Body of pancreas (tissue), 4 donors: ENCODE measurements at places on chromosomes 6 and 20.

DNA sequence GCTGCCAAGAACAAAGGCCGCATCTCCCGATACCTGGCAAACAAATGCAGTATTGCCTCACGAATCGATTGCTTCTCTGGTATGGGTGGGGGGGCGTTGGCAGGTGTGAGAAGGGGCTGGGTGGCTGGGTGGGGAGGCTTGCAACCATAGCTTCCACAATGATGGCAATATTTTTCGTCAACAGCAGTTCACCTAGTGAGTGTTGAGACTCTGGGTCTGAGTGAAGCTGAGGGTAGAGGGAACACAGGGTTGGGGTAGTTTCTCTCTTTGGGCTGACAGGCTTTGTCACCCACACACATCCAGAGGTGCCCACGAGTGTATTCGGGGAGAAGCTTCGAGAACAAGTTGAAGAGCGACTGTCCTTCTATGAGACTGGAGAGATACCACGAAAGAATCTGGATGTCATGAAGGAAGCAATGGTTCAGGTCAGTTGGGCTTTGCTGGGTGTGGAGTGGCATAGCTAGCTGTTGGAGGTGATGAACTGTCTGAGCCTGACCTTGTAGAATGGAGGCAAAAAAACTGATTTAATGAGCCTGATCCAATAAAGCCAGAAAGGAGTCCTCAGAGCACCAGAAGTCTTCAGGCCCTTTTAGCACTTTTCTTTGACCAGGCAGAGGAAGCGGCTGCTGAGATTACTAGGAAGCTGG, 4.2 kb downstream of the NOP56 start:
- no peak for DNase-seq

DNA sequence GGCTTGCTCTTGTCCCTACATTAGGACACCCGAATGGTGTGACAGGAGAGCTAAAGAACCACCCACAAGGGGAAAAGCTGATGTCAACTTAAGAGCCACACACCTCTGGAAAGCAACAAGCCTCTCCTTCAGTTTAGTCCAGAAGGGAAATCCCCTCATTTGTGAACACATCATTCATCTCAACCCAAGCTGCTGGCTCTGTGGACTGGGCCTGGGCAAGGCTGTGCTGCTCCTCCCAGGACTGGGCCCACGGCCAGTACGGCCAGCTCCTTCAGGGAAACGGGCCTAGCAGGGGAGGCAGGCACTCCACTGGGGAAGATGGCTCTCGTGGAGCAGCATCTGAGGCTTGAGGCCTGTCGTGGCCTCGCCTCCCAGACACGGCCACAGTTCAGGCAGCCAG, 12.8 kb upstream of the SLC4A11 start:
- no peak for DNase-seq

DNA sequence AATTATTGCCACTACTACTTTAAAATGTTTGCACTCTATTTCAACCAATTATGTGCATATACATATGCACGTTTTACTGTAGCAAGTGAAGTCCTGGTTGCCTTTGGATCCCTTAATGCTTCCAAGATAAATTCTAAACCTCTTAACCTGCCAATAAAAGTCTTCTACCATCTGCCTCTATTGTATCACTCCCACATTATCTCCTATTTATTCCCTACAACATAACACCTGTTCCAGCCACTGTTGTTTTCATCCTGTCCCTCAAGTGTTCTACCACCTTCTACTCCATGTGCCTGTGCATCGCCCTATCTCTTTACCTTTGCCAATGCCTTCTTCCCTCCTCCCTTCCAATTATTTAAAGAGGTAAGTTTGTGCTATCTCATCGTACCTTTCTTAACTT, 499.0 kb upstream of the RNF217 start:
- DNase-seq: no peak

GRCh38 chr6:157229713-157230112, 93.6 kb downstream of the TMEM242 start:
- no peak for DNase-seq

GRCh38 chr6:42429836-42430235, 21.9 kb downstream of the TRERF1 start:
- no peak for DNase-seq

- no peak for DNase-seq
Observed at GRCh38 chr6:13538084-13538483, 36.3 kb upstream of the SIRT5 start.

DNA sequence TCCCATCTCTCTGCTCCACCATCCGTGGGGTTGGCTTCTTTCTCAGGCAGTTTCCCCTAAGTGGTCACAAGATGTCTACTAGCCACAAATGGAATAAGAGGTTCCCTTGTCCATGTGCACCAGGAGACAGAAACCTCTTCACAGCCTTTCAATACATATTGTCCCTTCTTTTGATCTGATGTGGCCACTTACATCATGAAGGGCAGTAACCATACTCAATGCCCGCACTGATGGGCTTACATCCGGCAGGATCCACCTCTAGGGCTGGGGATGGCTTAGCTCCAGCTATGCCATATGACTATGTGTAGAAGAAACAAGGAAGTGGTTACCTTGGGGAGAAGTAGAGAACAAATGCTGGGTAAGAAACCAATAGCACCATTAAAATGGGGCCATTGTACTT, 64.4 kb downstream of the PLEKHG1 start:
- no peak for DNase-seq
